A549 treated with Mapracorat at 1 μM for 4 hours (cell line): ENCODE measurements at places on chromosomes 6 and 20. TPM values are rescaled to one million over a fixed set of nuclear protein-coding genes. Genes with fewer than 3 reads are reported as not detected.

DNAAF9 gene
- total RNA-seq: 5.2 to 7.3 TPM (median 6.4 TPM) in 5 replicates

CST7 gene
- not detected in 5 replicates for total RNA-seq

TOX2 gene
- total RNA-seq: 10.7 to 14.4 TPM (median 12.8 TPM) in 5 replicates

DCDC2 gene
- total RNA-seq: 2.3 to 3.9 TPM (median 2.8 TPM) in 5 replicates

PACSIN1 gene
- 0.04 to 0.07 TPM (median 0.05 TPM) in 4 of 5 replicates, not detected in the other for total RNA-seq

MTG2 gene
- total RNA-seq: 29.6 to 40.6 TPM (median 37.1 TPM) in 5 replicates

NCOA7 gene
- total RNA-seq: 9.3 to 16.7 TPM (median 13.6 TPM) in 5 replicates

PDE10A gene
- total RNA-seq: 23.4 to 29.8 TPM (median 27.4 TPM) in 5 replicates

AVP gene
- total RNA-seq: not detected in 5 replicates
